HepG2 (cell line): ENCODE measurements at places on chromosomes 11 and 22. TPM values are rescaled to one million over a fixed set of nuclear protein-coding genes. Genes with fewer than 3 reads are reported as not detected.
A peak's percentile ranks its signal among the peaks of the same experiment; 100 is the strongest.

The TUBA8 gene
- 0.17 and 0.35 TPM in 2 replicates for total RNA-seq

The ART1 gene
- total RNA-seq = not detected in 2 replicates

The FSHB gene
- total RNA-seq = not detected in 2 replicates

The LARGE2 gene
- 10.0 and 21.6 TPM in 2 replicates for total RNA-seq

The HORMAD2 gene
- not detected in 2 replicates for total RNA-seq

The C11orf42 gene
- total RNA-seq = not detected in 2 replicates

The TLCD5 gene
- 4.1 and 6.1 TPM in 2 replicates for total RNA-seq

GRCh38 chr11:110174645-110175310, 81.6 kb downstream of the ZC3H12C start:
- no peak for DNase-seq

GRCh38 chr11:69172674-69173073, 16.9 kb downstream of the SMIM38 start:
- DNase-seq = no peak

GRCh38 chr11:121464352-121464946, 11.7 kb upstream of the SORL1-AS1 start:
- peak; percentile 15 for DNase-seq

DNA sequence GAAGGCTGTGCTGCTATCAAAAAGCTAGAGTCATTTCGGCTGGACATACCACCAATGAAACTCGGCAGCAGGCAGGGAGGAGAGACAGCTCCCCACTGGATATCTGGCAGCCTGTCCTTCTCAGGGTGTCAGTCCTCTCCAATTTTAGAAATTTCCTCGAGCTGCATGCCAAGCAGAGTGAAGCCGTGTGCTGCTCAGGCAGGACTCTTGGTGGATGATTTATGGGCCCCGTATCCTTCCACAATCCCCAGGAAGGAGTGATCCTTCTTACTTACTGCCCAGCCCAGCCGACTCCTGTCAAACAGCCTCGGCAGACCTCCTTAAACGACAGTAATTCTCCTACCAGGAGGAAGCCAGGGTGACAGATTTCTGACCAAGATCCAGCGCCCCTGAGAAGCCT, 410.4 kb downstream of the TENM4 start:
- DNase-seq = no peak

GRCh38 chr22:19710020-19710768, 4.1 kb upstream of the SEPTIN5 start:
- DNase-seq = no peak

DNA sequence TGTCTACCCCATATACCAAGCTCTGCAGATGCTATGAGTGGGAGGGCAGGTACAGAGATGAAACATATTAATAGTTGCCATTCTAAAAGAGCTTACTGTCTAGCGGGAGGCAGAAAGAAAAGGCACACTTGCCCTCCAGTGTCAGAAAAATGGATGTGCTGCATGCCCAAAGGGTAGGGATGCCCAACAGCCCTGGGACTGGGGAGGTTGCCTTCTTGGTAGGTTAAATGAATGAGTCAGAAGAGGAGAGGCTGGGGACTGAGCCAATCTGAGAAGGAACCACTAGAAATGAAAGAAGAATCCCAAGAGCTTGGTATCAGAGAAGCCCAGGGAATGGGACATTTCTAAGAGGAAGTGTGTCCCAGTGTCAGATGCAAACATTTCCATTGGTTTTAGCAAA, 1.2 kb downstream of the BIRC3 start:
- DNase-seq = no peak

- no peak for DNase-seq
Observed at GRCh38 chr11:47106798-47107411, 69.8 kb downstream of the ARFGAP2 start.

GRCh38 chr11:12682737-12683500, 8.7 kb downstream of the TEAD1 start:
- no peak for DNase-seq

GRCh38 chr11:128161994-128162393, 425.4 kb downstream of the ETS1 start:
- DNase-seq = no peak

DNA sequence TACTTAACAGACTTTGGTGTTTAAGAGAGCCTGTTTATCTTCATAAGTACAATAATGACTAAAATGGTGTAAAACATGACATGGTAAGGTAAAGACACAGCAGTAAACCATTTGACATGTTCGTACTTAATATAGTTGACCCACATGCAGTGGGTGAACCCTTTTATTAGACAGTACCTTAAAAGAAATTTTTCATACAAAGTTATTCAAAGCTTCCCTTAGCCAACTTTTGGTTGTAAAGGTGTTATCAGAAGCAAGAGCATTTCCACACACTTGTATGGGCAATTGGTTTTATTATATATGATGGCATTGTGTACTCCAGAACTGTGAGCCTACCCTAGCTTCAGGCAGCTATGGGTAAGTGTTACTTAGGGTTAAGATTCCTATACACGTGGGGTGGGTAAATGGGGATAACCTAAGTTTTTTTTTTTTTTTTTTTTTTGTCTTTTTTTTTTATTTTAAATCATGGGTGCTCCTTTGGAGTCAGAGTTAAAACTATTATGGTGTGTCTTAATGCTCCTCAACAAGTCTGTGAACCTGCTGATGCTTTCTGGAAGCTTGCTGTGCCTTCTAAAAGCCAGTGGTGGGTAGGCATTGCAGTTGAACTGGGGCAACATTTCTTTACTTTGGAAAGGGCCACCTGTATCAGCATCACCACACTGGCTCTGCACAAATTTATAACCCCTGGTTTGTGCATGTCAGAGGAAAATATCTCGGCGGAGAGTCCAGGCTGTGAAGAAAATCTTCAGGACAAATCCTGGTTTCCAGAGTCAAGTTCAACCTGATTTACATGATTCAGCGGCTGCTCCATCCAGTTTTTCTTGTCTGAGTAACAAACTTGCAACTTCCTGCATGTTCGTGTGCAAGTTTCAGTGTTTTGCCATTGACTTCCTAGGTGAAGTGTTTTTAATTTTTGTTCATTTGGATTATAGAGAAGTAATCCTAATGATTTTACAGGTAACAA, 3.3 kb downstream of the PCF11 start:
- no peak for DNase-seq

DNA sequence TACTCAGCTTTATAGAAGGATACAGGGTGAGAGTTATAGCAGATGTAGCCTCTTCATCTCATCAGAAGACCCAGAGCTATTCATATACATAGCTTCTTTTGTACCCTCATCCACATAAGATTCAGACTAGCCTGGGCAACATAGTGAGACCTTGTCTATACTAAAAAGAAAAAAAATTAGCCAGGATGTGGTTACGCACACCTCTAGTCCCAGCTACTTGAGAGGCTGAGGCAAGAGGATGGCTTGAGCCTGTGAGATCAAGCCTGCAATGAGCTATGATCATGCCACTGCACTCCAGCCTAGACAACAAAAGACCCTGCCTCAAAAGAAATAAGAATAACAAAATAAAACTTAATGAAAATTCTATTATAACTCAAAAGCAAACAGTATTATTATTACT, 36.7 kb upstream of the B3GNT6 start:
- DNase-seq = no peak

- DNase-seq = no peak
Observed at GRCh38 chr11:1223346-1224110, 662 bp downstream of the MUC5B start.

- DNase-seq = no peak
Observed at GRCh38 chr11:131827430-131827829, 457.0 kb downstream of the NTM start.

DNA sequence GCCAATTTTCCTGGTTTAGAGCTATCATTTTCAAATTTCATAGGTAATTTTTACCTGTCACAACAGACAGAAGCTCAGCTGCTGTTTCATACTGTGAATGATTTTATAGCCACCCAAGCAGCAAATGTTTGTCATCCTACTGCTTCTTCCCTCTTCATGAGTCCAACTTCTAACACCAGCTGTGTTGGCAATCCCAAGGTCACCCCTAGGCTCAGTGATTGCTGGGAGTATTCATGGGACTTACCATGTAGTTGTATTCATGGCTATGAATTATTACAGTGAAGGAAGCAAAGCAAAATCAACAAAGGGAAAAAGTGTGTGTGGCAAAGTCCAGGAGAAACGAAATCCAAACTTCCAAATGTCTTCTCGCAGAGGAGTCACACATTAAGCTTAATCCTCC, 28.5 kb downstream of the CUL5 start:
- no peak for DNase-seq

DNA sequence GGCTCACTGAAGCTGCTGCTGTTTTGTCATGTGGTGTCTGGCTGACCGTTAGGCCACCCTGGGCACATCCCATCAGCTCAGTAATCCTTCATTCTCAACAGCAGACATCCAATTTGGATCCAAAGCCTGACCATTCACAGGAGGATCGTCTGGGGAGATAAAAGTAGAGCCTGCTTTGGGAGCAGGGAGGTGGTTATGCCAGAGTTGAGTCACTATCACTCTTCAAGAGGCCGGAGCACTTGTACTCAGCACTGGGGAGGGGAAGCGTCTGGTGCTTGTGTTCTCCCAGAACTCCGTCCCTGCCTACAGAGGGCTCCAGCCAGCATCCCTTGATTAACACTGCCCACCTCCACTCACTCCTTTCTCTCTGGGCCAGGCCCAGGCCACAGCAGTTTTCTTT, 382.6 kb downstream of the OPCML start:
- no peak for DNase-seq

- no peak for DNase-seq
Observed at GRCh38 chr11:122167100-122167499, 51.1 kb upstream of the BLID start.

DNA sequence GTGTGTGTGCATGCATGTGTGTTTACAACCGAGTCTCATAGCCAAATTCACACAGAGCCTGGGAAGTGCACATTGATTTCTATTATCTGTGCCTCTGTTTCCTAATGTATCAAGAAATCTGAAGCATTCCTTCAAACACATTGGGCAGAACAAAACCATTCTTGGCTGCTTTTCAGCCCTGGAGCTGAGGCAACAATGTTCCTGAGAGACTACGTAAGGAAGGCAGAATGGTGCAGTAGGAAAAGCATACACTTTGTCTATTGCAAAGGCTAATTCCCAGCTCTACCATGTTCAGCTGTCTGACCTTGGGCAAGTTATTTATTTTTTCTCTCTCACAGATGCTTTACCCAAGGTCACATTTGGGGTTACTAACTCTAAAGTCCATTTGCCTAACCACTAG, 575.5 kb downstream of the SOX6 start:
- no peak for DNase-seq

DNA sequence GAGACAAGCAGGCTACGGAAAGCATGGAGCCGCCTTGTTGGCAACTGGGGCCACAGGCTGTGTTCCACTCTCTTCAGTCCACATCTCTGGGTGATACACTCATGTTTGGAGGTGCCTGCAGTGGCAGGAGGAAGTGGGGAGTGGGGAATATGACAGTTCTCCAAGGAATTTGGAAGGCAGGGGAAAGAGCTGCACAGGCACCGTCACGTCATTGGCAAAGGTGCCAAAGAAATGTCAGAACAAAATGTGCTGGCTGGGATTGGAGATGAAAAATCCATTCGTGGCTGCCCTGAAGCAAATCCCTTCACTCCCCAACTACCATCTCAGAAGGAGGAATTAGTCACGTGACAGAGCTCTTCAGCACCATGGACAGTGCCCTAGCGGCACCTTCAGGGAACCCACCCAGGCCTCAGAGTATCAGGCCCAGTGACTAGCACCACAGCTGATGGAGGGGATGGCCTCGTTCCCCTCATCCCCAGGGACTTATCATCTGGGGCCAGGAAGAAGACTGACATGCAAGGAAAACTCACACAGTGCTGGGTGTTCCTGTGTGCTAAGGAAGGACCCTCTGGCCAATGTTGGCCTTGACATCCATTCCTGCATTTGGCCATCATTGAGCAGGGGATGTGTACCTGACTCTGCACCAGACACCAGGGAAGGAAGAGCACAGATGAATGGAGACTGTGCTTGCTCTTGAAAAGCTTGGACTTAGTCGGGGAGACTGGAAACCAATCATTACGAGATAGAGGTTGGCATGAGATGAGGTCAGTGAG, 48.5 kb upstream of the PRDM11 start:
- DNase-seq = no peak

- no peak for DNase-seq
Observed at GRCh38 chr11:110989428-110990133, 255.9 kb upstream of the POU2AF2 start.

GRCh38 chr11:93652679-93653078, 8.8 kb upstream of the CEP295 start:
- no peak for DNase-seq

- peak; percentile 13 for DNase-seq
Observed at GRCh38 chr11:125457814-125458343, 38.2 kb downstream of the FEZ1 start.

DNA sequence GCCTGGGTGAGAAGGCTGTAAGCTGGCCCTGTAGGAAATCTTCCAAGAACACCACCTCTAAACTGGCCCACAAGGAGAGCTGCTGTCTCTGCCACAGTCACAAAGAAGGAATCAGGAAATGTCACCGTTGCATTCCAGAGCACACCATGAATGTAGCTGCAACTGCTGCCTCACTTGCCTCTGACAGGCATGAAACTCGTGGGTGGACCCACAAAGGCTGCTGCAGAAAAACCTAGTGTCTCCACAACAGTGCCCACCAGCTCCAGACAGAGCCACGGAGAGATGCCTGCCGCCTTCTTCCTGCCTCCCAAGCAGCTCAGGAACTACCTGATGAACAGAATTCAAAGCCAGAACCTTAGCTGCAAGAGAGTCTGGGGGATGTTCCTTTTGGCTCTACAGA, 10.5 kb downstream of the DNAJB13 start:
- DNase-seq = no peak

DNA sequence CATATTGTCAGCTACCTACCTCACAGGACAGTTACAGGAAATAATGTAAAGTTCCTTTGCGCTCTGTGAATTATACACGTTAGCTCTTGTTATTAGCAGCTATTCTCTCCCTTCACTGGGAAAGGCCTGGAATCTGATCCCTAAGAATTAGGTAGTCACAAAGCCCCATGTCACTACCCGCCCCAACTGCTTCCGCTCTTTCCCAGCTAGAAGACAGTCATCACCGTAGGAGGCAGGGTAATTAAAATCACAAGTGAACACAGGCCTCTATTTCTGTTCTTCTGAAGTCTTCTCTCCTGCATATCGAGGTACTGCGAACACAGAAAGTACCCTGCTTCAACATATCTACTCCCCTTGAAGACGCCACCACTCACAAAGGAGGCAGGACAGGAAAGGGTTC, 12.6 kb upstream of the AHNAK start:
- no peak for DNase-seq

- no peak for DNase-seq
Observed at GRCh38 chr11:104343578-104343977, 179.6 kb upstream of the PDGFD start.

DNA sequence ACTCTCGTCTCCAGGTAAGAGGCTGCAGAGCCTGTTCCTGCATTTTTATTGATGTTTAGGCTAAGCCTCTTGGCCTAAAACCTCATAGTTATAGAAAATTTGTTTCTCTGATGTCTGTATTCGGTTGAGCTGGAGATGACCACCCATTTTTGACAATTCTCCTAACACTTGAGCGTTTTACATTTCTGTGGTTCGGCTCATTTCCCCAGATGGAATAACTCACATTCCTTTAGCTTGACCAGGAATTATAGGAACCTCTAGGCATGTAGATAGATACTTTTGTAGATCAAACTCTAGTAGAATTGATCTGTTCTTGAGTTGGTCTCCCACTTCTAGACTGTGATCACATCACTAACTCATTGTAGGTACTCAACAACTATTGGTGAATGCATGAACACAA, 172.6 kb upstream of the CADM1 start:
- DNase-seq = no peak

GRCh38 chr22:41052661-41053490, 39.5 kb upstream of the EP300 start:
- DNase-seq = peak; percentile 33

- DNase-seq = no peak
Observed at GRCh38 chr22:41636467-41636866, 15.4 kb downstream of the XRCC6 start.
